ENCODE measurements at places on chromosomes 12 and 14.

DNA sequence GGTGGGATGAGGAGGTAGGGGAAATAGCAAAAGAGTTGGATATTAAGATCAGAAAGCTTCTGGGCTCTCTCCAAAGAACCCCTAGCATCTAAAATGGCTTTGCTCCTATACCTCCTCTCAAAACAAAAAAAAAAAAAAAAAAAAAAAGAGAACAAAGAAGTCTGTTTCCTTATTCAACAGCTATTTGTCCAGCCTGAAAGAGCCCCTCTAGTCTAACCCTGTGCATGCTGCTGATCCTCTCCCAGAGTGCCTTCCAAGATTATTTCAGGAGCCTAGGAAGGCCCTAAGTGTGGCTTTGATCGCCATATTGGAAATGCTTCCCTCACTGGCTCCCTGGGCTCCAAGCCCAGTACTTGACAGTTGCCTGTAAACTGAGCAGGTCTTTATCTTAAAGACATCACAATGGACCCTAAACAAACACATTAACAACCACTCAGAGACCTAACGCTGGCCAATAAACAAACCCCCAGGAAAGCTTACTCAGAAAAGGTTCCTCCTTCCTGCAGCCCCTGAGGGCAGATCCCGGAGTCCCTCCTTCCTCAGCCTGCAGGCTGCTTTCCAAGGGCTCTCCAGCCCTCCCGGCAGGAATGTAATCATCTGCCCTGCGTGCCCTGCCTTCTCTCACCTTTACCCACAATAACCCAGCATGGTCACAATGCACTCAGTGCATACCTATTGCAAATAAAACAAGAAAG, 17.4 kb upstream of the COL2A1 start:
- no peak for DNase-seq

GRCh38 chr14:94102768-94103482, 7.6 kb upstream of the IFI27 start:
- DNase-seq, result no peak

DNA sequence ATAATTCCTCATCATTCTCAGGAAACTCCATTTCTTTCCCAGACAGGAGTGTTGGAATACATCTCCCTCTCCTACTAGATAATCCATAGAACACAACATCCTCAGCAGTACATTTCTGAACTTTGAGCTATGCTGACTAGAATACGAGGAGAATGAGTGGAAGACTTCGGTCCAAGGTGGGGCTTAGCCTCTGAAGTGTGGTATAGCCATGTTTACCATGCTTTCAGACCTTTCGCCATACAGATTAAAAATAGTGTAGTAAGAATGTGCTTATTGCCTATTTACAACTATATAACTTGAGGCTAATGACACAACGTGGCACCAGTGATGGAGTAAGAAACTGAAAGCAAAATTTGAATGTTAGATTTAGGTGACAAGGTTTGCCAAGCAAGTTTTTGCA, 184.5 kb upstream of the KRR1 start:
- DNase-seq, result no peak

DNA sequence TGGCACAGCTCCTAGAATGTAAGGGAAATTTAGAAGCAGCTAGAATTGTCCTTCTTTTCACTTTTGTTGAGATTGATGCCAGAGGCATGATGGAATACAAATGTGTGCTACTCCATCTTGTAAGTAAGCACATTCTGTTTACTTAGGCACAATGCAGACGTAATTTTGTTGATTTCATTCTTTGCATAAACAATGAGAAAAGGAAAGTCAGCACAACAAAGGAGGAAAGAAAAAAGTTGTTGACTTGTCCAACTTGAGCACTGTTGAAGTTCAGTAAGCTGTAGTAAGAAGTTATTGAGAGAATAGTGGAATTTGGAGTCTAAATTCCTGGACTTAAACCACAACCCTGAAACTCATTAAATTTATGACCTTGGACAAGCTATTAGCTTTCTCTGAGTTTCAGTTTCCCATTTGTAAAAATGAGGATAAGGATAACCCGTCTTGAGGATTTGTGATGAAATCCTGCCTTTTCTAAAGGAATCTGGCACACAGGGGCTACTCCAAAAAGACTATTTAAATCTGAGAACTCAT, 19.4 kb upstream of the CNTN1 start:
- no peak for DNase-seq

GRCh38 chr12:18383203-18383602, 121.9 kb downstream of the PIK3C2G start:
- no peak for DNase-seq

- DNase-seq, result no peak
Observed at GRCh38 chr14:89359477-89360222, 57.4 kb downstream of the FOXN3 start.

DNA sequence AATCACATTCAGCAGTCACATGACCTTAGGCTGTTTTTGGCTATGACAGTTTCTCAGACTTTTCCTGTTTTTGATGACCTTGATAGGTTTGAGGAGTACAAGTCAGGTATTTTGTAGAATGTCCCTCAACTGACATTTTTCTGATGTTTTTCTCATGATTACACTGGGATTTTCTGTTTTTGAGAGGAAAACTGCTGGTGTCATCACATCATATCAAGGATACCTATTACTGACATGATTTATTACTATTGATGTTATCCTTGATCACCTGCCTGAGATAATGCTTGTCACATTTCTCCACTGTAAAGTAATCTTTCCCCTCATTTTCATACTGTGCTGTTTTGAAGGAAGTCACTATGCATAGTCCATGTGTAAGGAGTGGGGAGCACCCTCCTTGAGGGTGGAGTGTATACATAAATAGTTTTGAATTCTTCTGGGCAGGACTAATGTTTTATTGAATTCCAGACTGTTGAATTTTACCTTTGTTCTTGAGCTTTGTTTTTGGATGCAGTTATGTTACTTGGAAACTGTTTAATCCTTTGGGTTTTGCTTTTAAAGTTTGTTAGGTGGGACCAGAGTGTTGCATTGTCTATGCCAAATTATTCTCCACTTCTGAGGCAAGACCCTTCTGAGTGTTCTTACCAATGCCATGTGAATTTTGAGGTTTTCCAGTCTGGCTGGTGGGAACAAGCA, 444.5 kb upstream of the FAR2 start:
- no peak for DNase-seq

DNA sequence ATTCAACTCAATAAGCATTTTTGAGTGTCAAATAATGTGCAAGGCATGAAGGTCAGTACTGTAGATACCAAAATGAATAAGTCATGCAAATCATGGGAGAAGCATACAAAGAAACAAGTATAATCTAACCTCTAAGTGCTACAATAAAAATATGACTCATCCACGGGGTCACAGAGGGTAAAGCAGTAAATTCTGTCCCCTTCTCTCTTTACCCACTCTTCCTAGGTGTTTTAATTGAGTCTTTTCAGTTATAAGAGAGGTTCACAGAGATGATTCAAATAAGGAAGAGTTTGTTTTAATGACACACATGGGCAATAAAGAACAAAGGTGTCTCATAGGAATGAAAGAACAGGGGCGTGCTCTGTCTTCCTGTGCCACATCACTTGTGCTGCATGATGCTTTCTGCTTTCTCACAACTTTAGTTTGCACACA, 71.5 kb upstream of the DAAM1 start:
- no peak for DNase-seq

DNA sequence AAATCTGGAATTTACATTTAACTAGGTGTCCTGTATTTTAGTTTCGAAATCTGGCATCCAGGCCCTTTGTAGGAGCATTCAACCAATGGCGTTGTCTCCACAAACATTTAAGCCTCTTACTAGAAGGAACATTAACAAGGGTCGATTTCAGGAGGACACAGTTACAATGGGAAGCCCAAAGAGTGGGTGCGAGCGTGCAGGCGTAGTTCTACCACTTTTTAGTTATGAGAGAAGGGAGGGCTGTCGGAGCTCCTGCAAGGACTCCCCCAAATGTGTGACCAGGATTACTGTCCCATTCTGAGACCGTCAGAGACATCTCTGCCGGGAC, 365 bp upstream of the ABHD4 start:
- no peak for DNase-seq

GRCh38 chr12:5310151-5310550, 121.8 kb upstream of the NTF3 start:
- no peak for DNase-seq

- no peak for DNase-seq
Observed at GRCh38 chr12:6352193-6353173, 10.6 kb upstream of the TNFRSF1A start.

- DNase-seq, result no peak
Observed at GRCh38 chr14:72850360-72850759, 43.5 kb downstream of the DPF3 start.
